ENCODE measurements at places on chromosomes 6 and 20. TPM values are rescaled to one million over a fixed set of nuclear protein-coding genes. Genes with fewer than 3 reads are reported as not detected.
A peak's percentile ranks its signal among the peaks of the same experiment; 100 is the strongest.

GRCh38 chr20:14498772-14499171 lies 161.4 kb upstream of the FLRT3 start:
- DNase-seq, result no peak

DNA sequence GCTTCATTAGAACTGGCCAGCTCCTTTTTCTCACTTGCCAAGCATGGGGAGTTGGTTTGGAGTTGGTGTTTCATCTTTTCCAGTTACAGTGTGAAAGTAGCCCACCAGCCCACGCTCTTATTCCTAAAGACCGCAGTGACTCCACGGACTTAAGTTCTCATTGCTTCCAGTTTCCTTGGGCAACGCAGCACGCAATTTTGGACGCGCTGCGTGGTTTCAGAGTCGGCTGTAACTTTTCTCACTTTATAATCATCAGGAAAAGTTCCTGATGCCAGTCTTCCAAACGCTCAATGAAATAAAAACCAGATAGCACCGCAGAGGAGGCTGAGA lies 381 bp upstream of the PEX7 start:
- DNase-seq, result peak; percentile 37

DNA sequence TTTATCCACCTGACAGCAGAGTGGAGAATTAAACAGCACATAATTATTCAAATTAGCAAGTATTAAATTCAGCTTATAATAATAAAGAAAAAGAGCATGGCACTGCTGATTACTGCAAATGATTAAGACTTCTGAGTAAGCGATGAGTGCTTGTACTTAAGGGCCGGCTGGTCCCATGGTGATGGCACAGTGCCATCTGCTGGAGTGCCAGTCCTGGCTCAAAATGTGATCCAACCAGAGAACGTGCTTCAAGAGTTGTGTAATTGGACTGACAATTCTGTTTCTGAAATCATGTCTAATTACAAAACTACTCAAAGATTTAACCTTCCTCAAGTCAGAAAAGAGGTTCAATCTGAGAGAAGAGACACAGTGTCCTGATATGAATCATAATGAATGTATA lies 181.6 kb upstream of the RGS17 start:
- DNase-seq, result peak; percentile 45

GRCh38 chr6:137588472-137588871 lies 94.3 kb upstream of the OLIG3 start:
- DNase-seq, result no peak

GRCh38 chr6:106997392-106998158 lies 23.0 kb upstream of the CD24 start:
- DNase-seq, result peak; percentile 54

GRCh38 chr6:149844480-149844879 lies 19.7 kb downstream of the LRP11 start:
- DNase-seq, result no peak

DNA sequence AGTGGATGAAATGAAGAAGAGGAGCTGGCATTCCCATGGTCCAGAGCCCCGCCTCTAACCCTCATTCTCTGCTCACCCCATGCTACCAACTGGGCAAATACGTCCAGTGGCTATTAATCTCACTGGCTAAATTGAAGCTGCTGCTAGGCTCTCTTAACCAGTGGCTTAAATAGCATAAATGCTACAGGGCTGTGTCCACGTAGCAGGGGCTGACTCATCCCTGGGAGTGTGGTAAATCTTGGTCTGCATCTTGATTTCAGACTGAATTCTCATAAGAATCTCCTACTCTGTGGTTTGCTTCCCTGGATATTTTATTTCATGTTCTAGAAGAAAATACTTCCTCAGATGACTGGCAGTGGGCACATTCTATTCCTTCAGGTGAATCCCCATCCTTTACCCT lies 193.1 kb upstream of the ARG1 start:
- DNase-seq, result no peak

DNA sequence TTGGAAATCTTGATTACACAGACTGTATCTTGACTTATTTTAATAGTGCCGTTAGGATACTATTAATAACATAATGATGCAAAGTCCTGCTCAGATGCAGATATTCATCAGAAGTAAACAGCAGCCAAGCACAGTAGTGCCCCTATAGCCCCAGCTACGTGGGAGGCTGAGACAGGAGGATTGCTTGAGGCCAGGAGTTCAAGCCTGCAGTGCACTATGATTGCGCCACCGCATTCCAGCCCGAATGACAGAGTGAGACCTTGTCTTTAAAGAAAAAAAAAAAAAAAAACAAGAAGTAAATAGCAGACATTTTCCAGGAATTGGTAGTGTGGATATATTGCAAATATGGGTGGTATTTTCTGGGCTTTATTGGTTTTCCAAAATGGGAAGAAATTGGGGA lies 61.8 kb downstream of the TULP4 start:
- no peak for DNase-seq

OPRM1 gene
- not detected for total RNA-seq

WFDC10A gene
- not detected for total RNA-seq

ANKEF1 gene
- 7.3 TPM for total RNA-seq

SERPINB1 gene
- total RNA-seq, result 168 TPM

OOEP gene
- total RNA-seq, result not detected
